ENCODE measurements at places on chromosomes 5 and 9. TPM values are rescaled to one million over a fixed set of nuclear protein-coding genes. Genes with fewer than 3 reads are reported as not detected.

DNA sequence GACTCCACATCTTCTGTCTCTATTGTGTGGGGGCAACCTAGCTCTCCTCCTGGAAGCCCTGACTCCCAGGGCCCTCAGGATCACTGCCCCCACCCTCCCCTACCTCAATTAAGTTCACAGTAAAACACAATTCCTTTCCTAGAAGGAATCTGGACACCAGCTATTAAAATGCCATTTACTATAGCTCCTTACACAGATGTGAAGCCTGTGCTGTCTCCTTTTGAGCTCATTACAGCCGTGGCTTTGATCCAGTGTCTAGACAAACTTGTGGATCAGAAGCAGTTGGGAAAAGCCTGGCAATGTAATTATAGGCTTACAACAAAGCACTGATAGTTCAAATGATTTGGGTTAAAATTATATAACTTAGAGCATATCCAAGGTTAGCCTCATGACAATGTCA lies 107.0 kb upstream of the SMIM23 start:
- no peak for DNase-seq

CDKN2B gene
- total RNA-seq, result 1.3 TPM

GRCh38 chr5:72790186-72790585 lies 26.3 kb upstream of the TNPO1 start:
- no peak for DNase-seq

DNA sequence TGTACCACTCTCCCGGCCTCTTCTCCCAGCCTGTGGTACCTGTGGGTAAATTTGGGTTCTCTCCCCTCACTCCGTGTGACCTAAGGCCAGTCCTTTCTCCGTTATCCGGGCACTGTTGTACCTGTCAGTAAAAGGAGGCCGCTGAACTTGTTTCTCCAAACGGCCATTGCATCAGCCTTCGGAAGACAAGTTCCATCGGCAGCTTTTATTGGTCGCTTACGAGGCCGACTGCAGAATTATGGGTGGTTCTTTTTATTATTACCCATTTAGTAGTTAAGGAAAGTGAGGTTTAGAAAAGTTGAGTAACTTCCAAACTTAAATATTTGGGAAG lies 558 bp downstream of the GRPEL2 start:
- DNase-seq, result no peak

PRSS3 gene
- total RNA-seq, result not detected

DNA sequence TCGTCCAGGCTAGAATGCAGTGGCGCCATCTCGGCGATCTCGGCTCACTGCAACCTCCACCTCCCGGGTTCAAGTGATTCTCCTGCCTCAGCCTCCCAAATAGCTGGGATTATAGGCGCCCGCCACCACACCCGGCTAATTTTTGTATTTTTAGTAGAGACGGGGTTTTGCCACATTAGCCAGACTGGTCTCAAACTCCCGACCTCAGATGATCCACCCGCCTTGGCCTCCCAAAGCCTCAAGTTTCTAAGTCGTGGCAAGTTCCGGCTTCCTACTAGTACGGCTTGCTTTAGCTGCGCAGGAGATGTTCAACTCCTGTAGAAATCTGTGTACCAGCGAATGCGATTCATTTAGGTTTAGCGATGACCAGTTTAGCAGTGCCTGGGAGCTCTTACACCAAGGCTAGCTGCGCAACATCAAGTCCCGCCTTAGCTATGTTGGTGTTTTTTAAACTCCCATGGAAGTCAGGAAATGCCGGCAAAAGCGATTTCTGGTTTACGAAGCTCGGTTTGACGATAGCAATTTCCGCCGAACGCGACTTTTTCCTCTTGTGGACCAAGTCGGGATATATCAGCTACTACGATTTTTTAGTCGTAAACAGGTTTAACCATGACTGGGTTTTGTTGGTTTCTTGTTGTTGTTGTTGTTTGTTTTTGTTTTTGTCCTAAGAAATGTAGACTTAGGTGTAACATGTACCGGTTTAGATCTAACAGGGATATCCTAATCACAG lies 46.4 kb downstream of the ANXA2R start:
- DNase-seq, result peak; percentile 84

CCL28 gene
- total RNA-seq, result 16.8 TPM

- DNase-seq, result no peak
Measured at GRCh38 chr9:16925426-16925825, 55.0 kb upstream of the BNC2 start.

GRCh38 chr5:7759257-7759871 lies 91.6 kb downstream of the CFAP90 start:
- no peak for DNase-seq

- DNase-seq, result no peak
Measured at GRCh38 chr5:15074651-15075050, 203.1 kb upstream of the ANKH start.

GRCh38 chr5:30001826-30002225 lies 1191.7 kb upstream of the CDH6 start:
- no peak for DNase-seq

DNA sequence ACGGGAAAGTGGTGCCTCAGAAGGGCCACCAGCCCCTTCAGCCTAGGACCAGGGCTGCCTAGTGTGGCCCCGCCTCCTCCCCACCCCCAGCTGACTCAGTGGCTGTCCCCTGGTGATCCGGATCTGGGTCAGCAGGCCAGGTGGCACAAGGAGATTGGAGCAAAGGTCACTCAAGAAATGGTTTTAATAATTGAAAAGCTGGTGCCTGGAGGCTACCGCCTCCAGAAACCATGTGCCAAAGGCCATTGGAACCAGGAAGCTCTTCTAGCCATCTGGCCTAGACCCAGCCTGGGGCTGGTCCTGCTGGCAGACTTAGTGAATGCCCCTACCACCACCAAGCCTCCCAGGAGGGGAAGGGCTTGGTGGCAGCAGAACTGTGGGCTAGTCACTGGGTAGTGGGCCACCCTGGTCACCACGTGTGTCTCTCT lies 1.5 kb downstream of the ST6GALNAC4 start:
- no peak for DNase-seq

CEP72 gene
- total RNA-seq, result 32.9 TPM

- DNase-seq, result no peak
Measured at GRCh38 chr9:114285166-114285867, 37.6 kb upstream of the ORM1 start.

GIN1 gene
- 16.9 TPM for total RNA-seq

BHMT2 gene
- not detected for total RNA-seq

C8G gene
- 2.8 TPM for total RNA-seq

Measured in B cell (primary cell).